ENCODE measurements at places on chromosomes 16 and 17.

- no peak for DNase-seq
Observed at GRCh38 chr17:32863559-32863958, 13.4 kb downstream of the MYO1D start.

- DNase-seq, result no peak
Observed at GRCh38 chr17:71168053-71168741, 952.6 kb upstream of the SOX9 start.

DNA sequence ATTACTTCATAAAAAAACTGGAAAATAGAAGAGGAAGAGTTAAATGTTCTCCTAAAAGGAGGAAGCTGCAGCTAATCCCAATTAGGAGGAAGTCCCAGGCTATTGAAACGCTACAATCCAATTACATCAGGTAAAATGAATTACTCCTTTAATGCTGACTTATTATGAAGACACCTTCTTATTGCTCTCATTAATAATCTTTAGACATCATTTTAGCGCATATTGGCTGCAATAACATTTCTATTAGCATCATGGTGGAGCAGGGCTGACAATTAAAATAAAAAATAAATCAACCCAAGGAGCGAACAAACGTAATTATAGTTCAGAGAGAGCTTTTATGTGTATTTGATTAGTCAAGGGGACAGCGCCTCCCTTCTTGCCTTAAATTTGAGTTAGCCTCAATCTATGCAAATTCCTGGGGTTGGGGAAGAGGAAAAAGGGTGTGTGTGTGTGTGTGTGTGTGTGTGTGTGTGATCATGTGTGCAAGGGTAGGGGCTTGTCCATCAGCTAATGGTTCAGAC, 109.0 kb upstream of the IRX6 start:
- no peak for DNase-seq

DNA sequence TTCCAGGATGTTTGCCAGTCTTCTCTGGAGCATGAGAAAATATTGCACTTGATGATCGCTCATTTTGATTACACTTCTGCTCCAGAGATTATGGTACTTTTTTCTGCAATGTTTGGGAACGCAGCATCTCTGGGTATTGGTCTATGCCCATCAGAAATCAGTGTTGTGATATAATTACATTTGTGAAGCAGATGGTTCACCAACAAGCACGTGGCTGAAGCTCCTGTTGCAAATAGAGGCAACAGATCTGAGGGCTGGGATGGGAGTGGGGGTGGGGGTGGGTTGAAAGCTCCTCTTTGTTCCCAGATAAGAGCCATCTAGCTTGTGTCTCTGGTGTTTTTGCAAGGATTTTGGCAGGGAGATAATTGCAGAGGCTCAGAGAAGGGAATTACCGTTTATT, 252.3 kb downstream of the SHISA9 start:
- no peak for DNase-seq

Data from RCC 7860 (cell line).